Choroid plexus epithelial cell (primary cell): ENCODE measurements at places on chromosomes 5 and 9.

- no peak for DNase-seq
Observed at GRCh38 chr5:54273715-54274114, 36.7 kb downstream of the ARL15 start.

- DNase-seq, result no peak
Observed at GRCh38 chr5:35899800-35900199, 38.6 kb downstream of the CAPSL start.

DNA sequence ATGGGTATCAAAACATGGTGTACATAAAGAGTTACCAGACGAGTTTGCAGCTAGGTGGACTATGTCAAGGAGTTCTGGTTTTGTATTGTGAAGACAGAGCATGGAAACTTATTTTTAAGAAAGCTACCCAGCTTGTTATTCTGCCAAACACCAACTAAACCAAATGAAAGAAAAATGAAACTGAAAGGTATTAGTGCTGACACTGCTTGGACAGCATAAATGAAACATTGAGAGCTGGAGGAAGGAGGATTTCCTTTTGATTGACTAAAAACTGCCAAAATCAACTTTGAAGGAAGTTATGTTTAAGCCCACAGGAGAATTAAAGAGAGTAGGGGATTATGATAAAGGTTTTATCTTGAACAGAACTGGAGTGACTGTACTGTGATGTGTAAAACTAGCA is 766.2 kb downstream of the PTPRD start:
- no peak for DNase-seq

DNA sequence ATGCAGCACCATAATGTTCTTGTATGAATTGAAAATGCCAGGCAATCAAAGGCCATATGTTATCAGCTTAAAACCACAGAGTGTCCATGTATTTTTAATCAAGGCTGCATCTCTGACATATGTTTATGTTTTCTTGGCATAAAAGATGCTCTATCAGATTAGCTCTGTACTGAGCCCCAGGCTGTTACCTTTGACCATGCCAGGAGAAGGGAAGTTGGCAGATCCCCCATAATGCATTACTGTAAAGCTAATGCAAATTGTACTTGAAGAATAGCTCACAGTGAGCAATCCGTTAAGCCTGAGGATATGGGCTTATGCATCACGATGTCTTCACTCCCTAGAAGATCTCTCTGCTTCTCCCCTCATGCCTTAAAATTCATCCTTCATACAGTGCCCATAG is 414.4 kb downstream of the BRINP1 start:
- no peak for DNase-seq

DNA sequence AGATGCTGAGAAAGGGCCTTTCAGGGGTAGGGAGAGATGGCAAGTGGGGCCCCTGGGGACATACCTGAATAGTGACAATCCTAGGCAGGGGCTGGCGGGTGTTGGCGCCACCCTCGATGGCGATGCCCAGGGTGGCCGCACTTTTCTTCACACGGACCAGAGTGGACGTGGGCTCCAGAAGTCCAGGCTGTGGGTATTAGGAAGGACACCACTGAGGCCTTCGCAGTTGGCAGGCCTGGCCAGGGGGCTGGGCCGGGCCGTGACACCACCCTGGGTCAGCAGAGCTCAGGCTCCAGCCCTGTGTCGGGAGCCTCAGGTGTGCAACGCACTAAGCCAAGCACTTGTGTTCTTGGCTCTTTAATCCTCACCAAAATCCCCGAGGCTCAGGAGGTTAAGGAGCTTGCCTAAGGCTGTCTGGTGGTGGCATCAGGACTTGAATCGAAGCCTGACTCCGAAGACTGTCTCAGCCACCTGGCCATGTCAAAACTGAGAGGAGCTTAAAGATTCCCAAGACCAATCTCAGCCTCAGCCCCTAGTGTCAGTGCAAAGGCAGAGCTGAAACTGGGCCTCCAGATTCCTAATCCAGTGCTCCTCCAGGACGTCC is 15.5 kb upstream of the AKNA start:
- no peak for DNase-seq

DNA sequence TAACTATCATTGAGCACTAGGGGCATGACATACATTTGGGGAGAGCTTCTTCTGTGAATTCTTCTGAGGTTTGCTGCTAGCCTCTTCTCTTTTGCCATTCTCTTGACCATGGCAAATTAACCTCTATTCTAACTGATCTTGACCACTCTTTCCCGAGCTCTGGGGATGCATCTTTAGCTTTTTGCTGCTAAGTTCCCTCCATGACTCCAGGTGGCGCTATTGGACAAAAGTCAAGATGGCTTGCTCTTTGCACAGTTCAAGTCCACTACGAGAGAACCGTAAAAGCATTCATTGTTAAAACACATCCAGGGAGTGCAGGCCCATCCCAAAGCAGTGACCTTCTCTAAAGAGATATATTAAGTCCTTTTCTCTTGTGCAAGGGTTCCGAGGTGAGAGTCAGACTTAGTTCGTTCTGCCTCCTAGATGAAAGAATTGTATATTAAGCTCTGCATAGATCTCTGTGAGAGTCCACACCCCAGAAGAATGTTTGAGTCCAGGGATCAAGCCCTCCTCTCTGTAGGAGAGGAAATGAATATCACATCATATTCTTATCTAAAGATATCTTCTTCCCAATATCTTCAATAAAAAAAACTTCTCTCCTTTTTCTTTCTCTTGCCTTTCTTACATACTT is 1152.9 kb upstream of the CDH6 start:
- DNase-seq, result peak; percentile 93

DNA sequence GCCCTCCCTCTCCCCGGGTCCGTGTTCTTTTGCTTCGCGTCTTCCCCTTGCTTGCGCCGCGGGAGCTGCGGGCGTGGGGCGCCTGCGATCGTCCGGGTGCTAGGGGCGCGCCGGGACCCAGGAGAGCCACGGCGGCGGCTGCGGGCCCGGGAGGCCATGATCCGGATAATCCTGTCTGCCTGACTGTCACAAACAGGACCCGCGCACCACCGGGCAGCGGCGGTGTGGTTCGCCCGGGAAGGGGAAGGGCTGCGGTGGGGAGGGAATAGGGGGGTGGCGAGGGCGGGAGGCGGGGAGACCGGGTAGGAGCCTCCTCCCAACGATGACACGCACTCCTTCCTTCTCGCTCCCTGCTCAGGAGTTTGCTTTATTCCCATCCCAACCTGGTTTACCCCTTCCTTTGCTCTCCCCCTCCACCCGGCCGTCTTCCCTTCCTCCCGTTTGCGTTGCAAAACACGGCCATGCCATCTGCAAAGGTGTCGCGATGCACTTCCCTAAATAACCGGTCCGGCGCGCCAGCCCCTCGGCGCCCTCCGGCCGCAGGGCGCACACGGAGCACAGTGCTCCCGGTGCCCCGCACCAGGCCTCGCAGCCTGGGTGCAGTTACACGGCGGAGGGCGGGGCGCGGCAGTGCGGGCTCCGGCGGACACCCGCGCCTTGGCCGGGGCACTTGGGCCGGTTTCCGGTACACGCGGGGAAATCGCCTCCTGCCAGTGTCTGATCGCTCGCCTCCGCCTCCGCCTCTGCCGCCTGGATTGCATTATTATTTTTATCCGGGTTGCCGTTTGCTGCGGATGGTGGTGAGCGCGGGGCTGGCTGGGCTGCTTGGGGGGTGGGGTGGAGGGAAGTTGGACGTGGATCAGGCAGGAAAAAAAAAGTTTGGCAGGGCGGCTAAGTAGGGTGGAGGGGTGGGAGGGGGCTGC is 1.5 kb downstream of the SMARCA2 start:
- DNase-seq, result peak; percentile 78

DNA sequence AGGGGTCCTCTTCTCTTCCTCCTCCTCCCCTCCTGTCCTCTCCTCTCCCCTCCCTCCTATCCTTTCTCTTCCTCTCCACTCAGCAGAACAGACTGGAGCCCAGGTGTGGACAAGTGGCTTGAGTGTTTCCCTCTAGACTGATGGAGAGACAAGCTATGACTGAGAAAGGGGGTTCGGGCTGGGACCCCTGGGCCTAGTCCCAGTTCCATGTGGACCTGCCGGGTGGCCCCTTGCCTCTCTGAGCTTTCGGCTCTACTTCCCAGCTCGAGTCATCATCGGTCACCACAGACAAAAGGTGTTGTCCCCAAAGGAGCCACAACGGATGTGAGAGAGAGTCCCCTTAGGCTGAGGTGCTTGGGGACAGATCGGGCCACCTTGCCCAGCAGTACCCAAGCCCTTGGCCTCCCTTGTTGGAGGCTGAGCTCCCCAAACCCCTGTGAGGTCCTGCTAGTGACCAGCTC is 3.4 kb upstream of the RXRA start:
- no peak for DNase-seq

- no peak for DNase-seq
Observed at GRCh38 chr5:115489733-115490132, 54.8 kb downstream of the FEM1C start.

DNA sequence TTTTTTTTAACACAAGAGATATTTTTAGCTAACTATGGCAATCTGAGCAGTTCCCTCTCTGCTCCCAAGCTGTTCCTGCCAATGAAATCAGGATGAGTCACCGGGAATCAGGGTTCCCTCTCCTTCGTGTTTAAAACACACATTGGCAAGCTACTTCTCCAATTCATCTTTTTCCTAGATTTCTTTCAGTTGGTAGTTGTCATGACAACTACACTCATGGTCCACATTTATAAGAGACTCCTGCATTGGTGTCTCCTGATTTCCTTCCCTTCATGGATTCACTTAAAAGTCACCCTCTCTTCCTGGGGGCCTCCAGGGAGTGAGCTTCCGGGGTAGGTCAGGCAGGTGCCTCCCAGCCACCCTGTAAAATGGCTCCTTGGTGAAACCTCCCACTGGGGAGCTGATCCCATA is 72.3 kb upstream of the NIPAL4 start:
- peak; percentile 77 for DNase-seq

- DNase-seq, result no peak
Observed at GRCh38 chr9:112755675-112756074, 5.1 kb downstream of the SNX30 start.

- peak; percentile 88 for DNase-seq
Observed at GRCh38 chr5:39503155-39503554, 78.4 kb upstream of the DAB2 start.

- DNase-seq, result peak; percentile 98
Observed at GRCh38 chr5:89878140-89879132, 531.1 kb downstream of the CETN3 start.

DNA sequence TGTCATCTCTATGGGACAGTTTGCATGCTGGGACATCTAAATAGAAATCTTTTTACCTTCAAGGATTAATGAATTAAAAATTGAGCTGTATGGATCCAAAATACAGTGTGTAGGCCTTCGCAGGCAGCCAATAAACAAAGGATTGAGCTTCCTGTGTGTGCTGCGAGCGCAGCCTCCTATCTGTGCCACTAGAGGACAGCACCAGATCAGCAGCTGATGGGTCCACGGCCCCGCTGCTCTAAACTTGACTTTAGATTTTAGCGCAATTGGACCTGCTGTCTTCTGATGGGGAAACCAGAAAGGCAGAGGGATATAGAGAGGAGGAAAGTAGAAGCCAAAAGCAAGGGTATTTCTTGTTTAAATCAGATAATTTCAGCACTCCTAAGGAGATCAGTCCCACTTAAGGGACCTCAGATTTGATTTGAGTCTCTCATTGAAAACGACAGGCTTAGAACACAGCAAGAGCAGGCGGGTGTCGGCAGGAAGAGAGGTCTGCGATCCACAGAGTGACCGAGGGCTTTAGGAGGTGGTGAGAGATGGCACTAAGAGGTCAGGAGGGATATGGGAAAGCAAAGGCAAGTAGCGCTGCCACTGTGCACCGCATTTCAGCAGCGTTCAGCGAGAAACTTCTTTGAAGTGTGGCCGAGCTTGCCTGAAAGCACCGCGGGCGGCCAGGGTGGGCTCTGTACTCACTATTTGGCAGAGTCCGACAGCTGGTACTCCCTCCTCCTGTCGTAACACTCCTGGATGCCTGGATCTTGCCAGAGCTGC is 214.3 kb downstream of the GNA14 start:
- DNase-seq, result peak; percentile 91

- DNase-seq, result no peak
Observed at GRCh38 chr5:76952795-76953536, at the start of gene CRHBP. Gene CRHBP (plus strand): TSS chr5:76953045. CDS start chr5:76953135, 90 bp downstream.

DNA sequence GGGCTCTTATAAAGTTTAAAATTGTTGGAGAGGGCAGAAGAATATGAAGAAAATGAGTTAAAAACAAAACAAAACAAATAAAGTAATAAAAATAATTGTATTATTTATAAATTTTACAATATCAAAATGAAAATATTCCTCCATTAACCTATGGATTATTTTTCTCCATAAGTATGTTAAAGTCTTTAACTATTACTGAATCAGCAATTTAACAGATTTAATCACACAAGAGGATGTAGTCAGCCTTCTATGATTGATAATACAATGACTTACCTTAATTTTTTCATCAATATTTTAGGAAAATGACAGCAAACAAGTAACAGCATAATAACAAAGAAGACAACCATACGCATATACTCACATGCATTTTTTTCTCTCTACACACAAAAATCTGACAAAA is 1195.3 kb upstream of the NUDT12 start:
- no peak for DNase-seq

DNA sequence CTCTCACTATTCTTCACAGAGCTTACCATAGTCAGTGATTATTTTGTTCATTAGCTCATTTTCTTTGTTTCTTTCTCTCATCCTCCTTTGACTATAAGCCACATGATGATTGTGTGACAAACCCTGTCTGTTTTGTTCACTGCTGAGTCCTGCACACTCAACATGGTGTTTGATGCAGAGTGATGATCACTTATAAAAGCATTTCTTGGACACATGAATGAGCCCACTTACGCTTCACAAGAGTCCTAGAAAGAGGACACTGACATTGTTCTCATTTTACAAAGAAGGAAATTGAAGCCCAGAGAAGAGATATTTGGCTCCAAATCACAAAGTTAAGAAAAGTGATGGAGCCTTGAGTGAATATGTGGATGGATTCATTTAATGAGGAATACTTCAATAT is 13.4 kb downstream of the ABLIM3 start:
- no peak for DNase-seq

DNA sequence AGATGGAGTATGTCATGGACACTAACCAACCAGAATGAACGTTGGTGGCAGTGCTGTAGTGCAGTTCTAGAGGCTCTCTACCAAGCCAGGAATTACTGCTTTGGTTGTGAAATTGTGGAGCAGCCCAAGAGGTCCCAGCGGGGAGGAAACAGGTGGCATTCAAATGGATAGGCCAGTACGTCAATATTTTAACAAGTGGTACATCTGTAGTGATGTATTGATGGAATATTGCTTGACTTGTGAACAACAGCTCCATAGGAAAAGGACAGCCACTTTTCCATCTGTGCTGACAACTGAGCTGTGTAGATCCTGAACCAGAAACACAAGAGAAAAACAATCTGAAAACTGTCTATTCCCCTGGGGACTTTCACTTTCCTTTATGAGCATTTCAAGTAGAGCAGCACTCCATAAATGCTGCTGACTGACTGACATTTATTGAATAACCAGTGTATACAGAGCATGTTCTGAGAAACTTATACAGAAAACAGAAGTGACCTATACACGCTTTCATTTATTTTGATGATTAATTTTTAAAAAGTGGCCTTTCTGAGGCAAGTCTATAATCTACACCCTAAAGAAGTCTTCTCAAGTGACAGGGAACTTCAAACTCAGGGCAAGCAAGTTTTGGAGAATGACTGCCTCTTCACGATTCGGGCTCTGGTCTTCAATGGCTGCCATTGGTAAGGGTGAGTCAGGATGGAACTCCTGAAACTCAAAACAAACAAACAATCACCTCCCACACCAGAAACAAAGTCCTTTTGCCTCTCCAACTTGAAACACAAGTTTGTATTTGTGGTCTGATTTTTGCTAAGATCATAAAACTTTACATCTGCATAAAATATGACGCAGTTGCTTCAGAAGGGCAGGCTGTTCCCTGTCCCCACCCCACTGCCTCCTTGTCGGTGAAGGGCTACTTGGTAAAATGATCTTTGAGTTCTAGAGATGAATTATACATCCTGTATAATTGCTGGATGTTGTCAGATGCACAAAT is 362.4 kb downstream of the NDUFS4 start:
- no peak for DNase-seq
